ENCODE measurements at places on chromosomes 3 and 15. TPM values are rescaled to one million over a fixed set of nuclear protein-coding genes. Genes with fewer than 3 reads are reported as not detected.

PCYT1A gene
- 54.7 TPM for total RNA-seq

GRCh38 chr15:51303462-51303980 lies 34.9 kb downstream of the CYP19A1 start:
- no peak for DNase-seq

GRCh38 chr3:163033652-163034051 lies 1537.0 kb downstream of the OTOL1 start:
- no peak for DNase-seq

FSD2 gene
- total RNA-seq, result not detected

DNA sequence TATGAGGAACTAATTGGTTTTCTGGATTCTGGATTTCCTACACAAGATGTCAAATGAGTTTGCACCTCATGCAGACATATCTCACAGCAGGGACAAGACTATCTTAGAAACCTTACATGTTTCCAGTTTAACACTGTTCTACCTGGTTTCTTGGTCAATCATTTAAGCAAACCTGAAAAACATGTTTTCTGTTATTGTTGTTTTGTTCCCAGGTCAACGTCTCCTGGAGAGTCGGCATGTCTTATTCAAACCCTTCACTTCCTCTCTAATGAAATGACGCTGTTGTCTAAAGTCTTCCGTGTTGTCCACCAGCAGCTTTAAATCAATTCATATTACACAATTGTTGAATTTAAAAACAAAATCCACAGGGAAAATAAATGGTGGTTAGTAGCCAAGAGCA lies 150.9 kb downstream of the CNTN3 start:
- DNase-seq, result no peak

GRCh38 chr3:149806171-149806778 lies 6.7 kb upstream of the RNF13 start:
- DNase-seq, result no peak

GRCh38 chr15:52225230-52225629 lies 34.0 kb upstream of the GNB5 start:
- no peak for DNase-seq

- DNase-seq, result no peak
Measured at GRCh38 chr3:150450916-150451315, 42.8 kb downstream of the TSC22D2 start.

DNA sequence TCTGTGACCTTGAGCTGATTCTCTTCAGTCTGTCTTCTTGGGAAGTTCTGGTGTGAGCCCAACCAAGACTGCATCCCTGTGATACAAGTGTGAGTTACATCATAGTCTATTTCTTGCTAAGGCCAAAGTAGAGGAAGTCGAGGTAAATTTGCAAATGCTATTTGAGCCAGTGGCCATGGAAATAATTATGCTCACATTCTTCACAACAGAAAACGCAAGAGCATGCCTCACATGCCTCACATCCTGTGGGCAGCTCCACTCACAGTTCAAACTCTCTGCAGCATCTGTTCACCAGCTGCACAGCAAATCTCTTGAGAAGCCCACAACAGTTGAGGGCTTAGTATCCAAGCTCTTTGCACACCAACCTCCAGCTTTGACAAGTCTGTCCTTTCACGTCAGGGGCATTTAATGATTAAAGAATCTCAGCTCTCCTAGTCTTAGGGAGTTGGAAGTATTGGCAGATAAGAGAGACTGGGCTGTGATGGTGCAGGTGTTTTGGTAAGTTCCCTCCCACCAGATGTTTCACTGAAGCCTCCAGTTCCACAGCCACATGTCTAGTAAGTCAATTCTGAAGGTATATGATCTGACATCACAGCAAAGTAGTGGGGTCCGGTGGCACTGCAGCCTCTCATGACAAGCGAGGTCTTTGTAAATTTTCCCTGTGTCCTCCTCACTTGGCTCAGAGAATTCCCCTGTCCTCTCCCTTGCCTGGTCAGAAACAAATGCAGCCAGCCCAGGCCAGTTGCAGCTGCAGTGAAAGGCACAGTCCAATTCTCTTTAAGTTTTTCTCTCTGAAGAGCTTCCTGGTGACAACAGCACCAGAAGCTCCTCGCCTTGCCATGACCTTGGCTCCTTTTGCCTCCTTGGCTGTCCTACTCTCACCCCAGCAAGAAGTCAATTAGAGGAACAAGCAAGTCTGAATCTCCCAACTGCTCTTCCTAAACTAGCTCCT lies 166.1 kb downstream of the SSR3 start:
- DNase-seq, result no peak

CD80 gene
- total RNA-seq, result 0.41 TPM

DNA sequence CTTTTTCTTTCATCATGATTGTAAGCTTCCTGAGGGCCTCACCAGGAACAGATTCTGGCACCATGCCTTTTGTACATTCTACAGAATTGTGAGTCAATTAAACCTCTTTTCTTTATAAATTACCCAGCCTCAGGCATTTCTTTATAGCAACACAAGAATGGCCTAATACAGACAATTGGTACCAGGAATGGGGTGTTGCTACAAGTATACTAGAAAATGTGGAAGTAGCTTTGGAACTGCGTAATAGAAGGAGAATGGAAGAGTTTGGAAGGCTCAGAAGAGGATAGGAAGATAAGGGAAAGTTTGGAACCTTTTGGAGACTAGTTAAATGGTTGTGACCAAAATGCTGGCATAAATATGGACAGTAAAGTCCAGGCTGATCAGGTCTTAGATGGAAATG lies 108.9 kb upstream of the PLSCR4 start:
- DNase-seq, result no peak

DNA sequence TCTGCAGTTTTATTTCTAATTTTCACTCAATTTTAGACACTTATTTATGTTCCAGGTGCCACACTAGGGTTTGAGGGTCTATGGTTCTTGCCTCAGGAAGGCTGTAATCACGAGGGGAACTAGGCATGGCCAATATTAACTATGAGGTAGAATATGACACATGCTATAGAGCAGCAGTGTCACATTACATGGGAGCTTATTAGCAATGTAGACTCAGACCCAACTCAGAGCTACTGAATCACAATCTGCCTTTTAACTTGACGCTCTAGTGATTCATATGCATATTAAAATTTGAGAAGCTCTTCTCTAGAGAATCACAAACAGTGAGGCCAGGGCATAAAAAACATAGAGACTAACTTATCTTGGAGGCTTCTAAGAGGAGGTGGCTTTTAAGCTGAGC lies 32.8 kb upstream of the MRPL3 start:
- DNase-seq, result no peak

DNA sequence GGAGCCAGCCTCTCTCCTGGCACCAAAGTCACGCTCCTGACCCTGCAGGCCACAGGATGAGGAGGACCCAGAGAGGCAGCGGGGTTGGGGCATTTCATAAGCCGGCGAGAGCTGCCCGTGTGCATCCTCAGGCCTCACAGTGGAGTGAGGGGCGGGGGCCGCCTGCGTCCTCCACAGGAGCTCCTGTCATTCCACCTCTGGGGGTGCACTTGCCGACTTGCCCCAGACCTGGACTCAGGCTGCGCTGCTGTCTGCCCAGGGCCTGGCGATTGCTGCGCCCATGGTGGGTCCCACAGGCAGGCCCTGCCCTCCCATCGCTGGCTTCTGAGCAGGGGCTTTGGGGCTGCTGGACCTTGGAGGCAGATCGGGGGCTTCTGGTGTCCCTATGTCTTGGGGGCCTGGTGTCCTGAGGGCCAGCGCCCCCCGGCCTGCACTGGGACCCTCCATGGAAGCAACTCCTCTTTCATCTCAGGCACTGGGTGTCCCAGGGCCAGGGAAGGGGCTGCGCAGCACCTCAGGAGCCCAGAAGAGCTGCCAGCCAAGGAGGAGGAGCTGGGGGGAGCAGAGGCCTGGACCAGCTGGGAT lies 184.0 kb downstream of the GOLGA6L6 start:
- peak; percentile 40 for DNase-seq

ALG3 gene
- 12.0 TPM for total RNA-seq

DNA sequence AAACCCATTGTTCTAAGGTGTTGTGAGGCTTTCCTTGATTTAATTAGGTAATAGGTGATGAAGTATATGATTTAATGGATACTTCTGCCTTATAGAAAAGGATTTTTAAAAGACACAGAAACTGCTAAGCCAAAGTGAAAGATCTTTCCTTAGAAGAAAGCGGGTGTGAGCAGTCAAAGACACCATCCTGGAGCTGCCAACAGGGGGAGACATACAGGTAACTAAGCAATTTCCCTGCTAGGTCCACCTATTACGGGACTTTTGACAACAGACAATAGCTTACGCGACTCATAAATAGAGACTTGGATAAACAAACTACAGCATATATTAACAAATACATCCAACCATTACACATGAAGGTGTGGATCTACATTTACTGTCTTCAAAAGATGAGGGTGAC lies 669.5 kb downstream of the SQOR start:
- DNase-seq, result no peak

- DNase-seq, result no peak
Measured at GRCh38 chr3:60989626-60990441, 261.4 kb downstream of the FHIT start.

- DNase-seq, result no peak
Measured at GRCh38 chr15:38038659-38039442, 104.4 kb downstream of the TMCO5A start.

TLR9 gene
- total RNA-seq, result 0.08 TPM

- no peak for DNase-seq
Measured at GRCh38 chr15:96448923-96449322, 118.4 kb downstream of the NR2F2 start.

LMLN gene
- total RNA-seq, result 3.6 TPM

DUOX2 gene
- 0.08 TPM for total RNA-seq

DNA sequence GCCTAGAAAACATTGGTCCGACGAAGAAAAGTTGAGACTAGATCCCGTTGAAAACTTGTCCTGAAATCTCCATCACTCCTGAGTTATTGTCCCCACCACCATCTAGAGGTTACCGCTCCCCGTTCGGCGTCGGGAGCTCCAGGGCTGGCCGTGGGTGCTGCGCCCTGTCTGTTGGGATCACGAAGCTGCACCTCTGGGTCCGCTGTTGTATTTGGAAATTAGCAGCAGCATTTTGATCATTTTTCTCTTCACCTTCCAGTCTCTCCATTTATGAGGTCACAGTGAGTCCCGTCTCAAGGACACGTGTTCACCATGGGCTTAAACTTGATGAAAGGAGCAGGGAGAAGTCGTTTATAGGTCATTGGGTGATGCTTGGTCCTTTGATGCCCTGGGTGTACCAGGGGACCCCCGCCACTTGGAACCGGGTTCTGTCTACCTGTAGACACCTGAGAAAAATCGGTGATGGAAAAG lies 565 bp downstream of the MANF start:
- no peak for DNase-seq

DNA sequence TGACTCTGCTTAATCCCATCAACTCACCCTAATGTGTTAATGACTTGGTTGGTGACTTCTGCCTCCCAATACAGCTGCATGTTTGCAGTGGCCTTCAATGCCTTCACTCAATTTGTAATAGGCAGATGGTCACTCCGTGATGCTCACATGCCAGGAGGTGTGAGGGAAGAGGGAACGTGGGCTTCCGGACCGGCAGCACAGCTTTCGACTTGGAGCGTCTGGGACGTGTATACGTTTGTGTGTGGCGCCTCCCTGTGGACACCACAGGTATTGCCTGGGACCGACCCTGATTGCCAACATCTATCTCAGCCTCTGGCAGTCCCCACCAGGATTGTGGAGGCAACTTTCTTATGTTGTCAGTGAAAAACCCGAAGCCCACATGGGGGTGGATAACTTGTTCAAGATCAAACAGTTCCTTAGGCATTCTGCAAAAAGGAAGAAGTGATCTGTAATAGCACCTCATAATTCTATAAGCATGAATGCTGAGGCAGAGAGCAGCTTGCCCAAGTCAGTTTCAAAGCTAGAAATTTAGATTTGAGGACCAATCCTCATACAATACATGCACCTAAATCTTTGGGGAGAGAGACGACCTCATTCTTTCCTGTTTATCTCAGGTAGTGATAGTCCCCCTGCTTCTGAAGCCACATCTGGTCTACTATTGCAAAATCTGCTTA lies 16.9 kb downstream of the MRPL46 start:
- peak; percentile 30 for DNase-seq

ADAMTSL3 gene
- not detected for total RNA-seq

DNA sequence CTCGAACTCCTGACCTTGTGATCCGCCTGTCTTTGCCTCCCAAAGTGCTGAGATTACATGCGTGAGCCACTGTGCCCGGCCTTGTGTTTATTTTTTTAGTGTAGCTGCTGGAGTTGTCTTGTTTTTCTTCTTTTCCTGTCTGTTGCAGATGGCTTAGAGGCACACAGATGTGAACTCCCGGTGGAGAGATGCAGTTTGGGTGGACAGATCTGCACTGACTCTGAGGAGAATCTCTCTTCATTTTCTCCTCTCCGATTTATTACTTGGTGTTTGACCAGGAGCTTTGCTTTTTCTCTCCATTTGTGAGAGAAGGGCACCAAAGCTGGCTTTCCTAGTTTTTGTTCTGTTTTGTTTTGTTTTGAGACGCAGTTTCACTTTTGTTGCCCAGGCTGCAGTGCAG lies 62.7 kb downstream of the USP13 start:
- DNase-seq, result no peak

- no peak for DNase-seq
Measured at GRCh38 chr3:50591196-50591741, 20.3 kb downstream of the CISH start.

GRCh38 chr15:78156653-78157052 lies 7.5 kb downstream of the IDH3A start:
- DNase-seq, result no peak

GRK7 gene
- total RNA-seq, result 0.22 TPM

STARD5 gene
- total RNA-seq, result 9.8 TPM

DNA sequence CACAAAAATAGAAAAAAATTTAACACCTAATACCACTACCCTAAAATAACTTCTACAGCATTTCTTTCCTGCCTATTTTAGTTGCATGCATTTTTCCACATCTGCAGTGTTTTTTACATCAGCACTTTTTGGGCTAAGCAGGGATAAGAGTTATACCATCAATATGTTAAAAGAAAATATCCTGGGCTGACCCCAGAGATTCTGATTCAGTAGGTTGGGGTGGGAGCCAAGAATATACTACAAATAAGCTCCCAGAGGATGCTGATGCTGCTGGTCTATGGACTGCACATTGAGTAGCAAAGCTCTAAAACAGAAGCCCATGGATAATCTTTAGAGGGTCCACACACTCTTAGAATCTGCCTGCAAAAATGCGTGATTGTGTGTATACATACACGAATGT lies 14.8 kb downstream of the FYCO1 start:
- DNase-seq, result no peak

CPNE4 gene
- total RNA-seq, result not detected

DNA sequence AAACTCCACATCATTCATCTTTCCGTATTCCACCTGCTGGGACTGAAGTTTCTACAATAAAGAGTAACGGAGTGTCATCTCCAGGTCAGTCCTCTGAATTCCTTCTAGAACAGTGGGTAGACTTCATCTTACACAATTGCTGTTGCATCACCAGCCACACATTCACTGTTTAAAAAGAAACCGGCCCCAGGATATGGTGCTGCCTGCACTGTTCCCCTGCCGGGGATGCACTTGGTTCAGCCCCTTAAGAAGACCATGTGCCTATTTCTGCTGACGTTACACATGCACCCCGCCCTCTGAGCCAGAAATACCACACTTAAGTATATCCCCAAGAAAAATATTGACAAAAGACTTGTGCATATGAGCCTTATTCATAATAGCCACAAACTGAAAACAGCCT lies 233.4 kb downstream of the FEZF2 start:
- DNase-seq, result no peak

IMPG2 gene
- 0.45 TPM for total RNA-seq

GRCh38 chr15:60964527-60964926 lies 264.6 kb downstream of the RORA start:
- DNase-seq, result no peak

TRIM42 gene
- not detected for total RNA-seq

GRCh38 chr3:25471081-25471768 lies 43.2 kb downstream of the RARB start:
- DNase-seq, result no peak

Measured in CD4-positive, alpha-beta T cell (primary cell).